ENCODE measurements at places on chromosomes 3 and 15.

DNA sequence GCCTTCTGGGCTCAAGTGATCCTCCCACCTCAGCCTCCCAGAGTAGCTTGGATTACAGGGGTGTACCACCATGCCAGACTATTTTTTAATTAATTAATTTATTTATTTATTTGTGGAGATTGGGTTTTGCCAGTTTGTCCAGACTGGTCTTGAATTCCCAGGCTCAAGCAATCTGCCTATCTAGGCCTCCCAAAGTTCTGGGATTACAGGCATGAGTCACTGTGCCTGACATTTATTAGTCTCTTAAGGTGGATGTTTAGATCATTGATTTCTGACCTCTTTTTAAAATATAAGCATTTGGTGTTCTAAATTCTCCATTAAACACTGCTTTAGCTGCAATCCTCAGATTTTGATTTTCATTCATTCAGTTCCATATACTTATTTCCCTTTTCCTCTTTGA lies 15.6 kb downstream of the FBXW12 start:
- no peak for DNase-seq

GRCh38 chr3:131898346-131898745 lies 136.5 kb downstream of the CPNE4 start:
- no peak for DNase-seq

DNA sequence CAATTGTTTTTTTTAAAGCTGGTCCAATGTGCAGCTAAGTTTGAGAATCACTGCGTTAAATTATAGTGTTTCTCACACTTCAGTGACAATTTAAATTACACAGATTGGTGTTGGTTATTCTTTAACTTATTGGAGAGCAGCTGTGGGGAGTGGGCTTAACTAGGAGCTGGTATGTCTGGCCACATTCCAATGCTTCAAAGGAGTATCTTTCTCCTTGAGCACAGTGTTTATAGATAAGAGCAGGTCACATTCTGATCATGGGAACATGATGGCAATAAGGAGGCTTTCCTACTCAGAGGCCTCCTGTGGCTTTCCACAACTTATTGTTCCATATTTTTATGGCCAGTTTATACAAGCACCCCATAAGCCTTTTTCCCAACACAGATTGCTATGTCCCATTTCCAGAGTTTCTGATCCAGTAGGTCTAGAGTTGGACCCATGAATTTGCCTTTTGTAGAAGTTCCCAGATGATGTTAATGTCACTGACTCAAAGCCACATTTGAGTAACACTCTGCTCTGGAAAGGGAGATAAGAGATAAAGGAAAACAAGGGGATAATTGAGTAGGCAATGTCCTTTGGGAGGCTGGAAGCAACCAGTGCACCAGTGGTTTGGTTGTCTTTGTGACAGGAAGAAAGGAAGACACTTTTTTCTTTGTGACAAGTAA lies 33.0 kb upstream of the PLSCR4 start:
- DNase-seq, result no peak

DNA sequence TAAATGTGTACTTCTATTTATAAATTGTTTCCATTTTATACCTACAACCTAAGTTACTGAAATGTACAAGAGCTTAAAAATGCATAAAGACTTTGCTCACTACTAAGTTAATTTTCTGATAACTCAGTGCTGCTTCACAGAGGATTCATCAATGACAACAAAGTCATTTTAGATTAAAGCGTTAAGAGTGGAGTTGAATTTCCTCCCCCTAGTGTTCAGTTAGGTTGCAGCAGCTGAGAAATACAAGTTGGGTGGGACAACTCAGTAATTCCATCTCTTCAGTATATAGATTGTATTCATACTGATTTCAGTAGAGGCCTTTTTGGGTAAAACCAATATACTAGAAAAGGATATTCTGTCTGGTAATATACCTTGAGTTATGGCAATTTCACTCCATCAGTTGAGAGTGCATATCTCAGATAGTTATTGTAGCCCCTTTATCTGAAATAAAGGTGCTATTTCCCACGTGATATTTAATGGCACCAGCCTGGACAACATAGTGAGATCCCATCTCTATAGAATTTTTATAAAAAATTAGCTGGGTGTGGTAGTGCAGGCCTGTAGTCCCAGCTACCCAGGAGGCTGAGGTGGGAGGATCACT lies 6.9 kb upstream of the RPL35A start:
- peak; percentile 32 for DNase-seq

DNA sequence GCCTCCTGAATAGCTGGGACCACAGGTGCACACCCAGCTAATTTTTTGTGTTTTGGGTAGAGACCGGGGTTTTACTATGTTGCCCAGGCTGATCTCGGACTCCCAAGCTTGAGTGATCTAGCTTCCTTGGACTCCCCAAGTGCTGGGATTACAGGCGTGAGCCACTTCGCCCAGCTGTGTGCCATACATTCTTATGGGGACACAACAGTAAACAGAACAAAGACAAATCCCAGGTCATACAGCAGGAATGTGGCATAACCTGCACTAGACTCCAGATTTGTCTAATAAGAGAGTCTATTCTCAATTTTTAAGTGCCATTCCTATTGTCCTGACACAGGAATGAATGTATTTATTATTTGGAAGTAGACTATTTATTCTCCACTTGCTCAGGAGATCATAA lies 17.6 kb downstream of the ARL6IP5 start:
- DNase-seq, result no peak

DNA sequence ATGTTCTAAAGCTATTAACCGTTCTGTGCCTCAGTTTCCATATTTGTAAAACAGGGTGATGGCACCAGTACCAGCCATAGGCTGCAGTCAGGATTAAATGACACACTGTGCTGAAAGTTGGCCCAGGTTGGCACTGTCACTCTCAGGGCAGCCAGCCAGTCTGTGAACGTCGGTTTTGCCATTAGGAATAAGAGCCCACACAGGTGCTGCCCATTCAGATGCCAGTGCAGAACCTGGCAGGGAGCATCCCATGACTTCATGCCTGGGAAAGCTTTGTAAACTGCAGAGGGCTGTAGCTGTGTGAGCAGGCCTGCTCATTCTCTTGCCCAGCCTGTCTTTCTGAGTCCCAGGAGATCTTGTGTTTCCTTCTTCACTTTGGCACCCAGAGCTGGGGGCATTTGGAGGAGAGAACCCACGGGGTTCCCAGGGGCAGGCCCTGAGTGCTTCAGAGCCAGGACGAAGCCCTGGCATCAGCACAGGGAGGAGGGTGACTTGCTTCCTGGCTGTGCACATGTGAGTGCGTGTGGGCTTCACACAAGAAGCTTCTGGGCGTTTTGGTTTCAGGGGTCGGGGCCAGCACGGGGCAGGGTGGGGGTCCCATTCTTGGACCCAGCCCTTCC lies 46.9 kb downstream of the ZNF710 start:
- DNase-seq, result no peak

DNA sequence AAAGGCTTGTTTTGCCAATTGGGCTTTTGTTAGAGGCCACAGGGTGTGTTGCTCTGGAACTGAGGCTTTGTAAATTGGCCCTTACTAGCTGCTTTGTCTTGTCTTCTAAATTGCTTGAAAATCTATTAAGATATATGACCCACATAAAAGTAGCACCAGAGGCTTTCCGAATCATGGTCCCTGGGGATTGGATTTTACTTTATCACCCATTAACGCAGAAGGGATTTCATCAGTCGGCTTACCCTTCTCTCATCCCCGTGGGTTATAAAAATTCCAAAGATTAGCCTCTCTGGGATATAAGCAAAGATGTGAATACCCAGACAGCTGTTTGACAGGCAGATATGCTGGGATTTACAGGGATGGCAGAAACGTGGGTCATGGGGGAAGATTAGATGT lies 98.3 kb upstream of the CHL1 start:
- no peak for DNase-seq

GRCh38 chr3:127722091-127722784 lies 49.5 kb downstream of the ABTB1 start:
- DNase-seq, result no peak

DNA sequence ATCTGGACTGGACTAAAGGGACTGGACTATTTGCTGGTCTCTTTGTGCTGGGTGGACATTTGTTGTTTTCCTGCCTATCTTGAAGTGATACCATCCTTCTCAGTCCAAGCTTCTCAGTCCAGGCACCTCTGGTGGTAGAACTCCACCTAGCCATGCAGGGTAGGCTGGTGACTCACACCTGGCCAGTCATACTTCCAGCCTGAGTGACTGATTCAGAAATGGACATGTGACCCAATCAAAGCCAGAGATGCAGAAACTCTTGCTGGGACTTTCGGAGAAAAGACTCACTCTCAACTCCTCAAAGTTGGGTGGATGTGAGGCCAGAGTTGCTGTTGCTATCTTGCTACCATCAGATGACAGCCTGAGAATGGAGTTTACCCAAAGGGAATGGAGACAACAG lies 5.6 kb upstream of the ASB14 start:
- DNase-seq, result no peak

DNA sequence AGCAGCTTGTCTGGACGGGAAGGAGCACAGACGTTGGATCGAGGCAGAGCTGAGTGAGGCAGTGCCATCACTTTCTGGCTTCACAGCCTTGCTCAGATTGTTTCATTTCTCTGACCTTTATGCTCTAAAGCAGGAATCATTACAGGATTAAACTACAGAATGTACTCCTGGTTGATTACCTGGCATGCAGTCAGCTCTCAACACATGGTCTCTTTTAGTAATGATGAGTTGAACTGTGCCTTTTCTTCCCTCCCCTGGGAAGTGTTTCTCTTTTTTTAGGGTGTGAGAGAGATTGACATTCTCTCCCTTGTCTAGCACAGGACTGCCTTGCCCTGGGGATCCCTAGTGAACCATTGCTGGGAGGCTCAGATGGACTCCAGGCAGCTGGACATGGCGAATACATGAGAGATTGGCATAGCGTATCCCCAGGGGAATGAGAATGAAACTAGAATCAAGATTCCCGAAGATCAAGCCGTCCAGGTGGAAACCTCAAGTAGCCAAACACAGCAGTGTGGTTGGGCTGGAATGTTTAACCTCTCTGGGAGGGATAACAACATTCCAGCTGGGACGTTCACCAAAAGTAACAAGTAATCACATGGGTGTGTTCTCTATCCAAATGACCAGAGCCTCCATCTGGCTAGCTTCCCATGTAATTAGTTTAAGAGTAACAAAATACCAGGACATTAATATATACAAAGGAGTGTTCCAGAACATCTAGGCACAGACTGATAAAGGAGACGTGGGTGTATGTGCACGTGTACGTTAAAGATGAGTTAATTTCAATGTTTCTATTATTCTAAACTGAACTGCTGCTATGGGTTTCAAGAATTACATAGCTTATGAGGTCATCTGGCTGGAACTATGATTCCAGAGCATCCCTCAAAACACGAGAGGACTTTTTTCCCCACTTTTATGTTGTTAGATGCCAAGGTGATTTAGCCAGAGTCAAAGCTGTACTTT lies 118.6 kb upstream of the NR2E3 start:
- DNase-seq, result peak; percentile 13

DNA sequence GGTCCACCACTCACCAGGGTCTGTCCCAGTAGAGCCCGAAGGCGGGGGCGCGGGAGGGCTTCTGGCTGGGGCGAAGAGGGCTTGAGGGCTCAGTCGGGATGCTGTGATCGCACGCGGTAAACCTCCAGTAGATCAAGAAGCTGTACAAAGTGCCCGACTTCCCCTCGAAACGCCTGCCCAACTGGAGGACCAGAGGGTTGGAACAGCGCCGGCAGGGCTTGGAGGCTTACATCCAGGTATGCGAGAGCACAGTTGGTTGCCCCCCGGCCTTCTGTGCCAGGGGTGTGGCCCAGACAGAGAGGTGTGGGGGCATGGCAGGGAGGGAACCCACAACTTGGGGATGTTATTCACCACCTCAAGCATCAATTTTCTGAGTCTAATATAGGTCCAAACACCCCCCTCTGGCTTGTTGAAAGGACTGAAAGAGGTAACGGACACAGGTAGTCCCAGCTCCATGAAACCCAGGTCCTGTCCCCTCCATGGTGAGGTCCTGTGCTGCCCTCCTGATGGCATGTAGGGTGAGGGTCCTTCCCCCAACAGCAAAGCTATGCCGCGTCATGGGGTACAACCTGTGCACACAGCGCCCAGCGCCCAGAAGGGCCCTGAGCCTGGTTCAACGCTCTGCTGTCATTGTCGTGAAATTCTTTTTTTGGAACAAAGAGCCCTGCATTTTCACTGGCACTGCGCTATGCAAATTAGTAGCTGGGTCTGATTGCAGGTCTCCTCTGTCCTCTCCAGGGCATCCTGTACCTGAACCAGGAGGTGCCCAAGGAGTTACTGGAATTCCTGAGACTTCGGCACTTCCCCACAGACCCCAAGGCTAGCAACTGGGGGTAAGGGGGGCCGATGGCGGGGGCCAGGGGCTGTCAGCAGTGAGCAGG lies 1.2 kb downstream of the SNX22 start:
- DNase-seq, result no peak

DNA sequence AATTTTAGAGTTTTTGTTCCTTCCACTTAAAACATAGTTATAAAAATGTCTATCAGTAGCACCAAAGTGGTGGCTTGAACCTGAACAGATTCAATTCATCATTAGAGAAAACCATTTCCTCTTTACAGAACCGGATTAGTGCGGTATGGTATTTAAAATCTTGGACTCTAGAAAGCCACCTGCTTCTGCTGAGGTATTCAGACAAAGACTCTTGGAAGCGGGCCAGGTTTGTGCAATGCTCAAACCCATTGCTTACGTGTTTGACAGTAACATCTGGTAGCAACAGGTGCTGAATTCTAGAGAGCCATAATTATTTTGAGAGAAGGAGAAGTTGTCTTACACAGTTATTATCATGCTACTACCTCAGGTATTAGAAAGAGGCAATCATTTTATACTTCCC lies 290.5 kb downstream of the NAALADL2 start:
- DNase-seq, result peak; percentile 96

DNA sequence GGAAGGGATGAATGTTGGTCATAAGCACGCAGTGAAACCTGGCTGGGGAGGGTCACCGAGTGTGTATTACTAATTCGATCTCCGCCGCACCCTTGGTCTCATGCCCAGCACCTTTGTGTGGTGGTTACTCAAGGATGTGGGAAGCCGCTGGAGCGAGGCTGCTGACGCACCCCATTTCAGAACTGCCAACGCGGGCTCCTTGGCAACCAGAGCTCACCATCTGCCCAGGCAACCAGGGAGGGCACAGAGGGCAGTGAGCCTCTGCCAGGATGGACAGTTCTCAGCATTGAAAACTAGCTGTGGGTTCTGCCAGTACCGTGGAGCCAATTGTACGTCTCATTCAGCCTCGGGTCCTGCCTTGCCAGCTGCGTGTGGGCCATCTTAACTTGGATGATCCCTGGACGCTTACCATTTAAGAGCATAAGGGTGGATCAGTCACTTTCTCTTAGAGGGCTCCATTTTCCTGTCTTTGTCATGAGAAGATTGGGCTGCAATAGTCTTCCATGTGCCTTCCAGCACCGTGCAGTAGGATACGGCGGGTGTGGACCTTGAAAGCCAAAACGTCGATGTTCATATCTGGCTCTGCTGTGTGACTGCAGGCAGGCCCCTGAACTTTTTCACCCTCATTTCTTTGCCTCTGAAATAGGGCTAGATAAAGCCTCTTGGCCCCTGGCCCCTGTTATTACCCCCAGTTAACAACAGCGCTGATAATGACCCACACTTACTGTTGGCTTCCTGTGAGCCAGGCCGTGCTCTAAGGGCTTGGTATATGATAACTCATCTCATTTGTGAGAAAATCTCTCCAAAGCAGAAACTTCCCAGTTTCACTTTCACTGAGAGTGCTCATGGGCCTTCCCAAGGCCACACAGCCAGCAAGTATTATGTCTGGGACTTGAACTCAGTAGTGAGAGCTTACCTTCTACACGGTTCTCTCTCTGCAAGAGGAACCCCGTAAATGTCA lies 238.8 kb downstream of the OPA1 start:
- DNase-seq, result no peak

All from DMS 273 treated with DMSO at 0.1 percent for 48 hours (cell line).